Kidney capillary endothelial cell (primary cell): ENCODE measurements at places on chromosomes 4 and X.

GRCh38 chrX:7139202-7140081 lies 8.1 kb upstream of the STS start:
- DNase-seq: no peak

DNA sequence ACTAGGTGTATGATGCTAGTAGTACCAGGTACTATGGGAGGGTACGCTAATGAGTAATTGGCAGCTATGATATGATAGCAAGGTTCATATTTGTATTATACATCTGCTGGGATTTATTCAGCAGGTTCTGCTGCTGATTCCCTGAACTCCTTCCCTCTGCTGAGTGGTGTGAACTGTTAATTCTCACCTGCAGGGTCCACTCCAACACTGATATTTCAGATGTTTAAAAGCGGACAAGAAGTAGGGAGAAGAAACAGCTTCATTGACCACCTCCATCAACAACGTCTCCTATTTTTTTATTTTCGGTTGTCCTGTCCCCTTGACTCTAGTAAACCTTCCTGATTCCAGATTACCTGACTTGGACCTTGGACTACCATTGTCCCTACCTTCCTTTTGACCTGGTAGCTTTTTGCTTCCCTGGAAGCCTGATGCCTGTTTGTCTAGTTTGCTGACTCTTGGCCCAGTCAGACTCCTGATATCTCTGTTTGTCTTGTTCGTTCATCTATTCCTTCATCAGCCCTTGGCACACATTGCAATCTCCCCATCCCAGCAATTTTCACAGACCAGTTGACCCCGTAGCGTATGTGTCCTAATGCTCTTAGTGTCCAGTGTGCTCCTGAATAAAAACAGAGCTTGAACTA lies 34.0 kb upstream of the RNF128 start:
- no peak for DNase-seq

- no peak for DNase-seq
These were observed 177.8 kb upstream of the ATP6AP2 start for GRCh38 chrX:40402831-40403533.

- DNase-seq: no peak
These were observed 34.9 kb downstream of the SEL1L3 start for GRCh38 chr4:25827897-25828296.

DNA sequence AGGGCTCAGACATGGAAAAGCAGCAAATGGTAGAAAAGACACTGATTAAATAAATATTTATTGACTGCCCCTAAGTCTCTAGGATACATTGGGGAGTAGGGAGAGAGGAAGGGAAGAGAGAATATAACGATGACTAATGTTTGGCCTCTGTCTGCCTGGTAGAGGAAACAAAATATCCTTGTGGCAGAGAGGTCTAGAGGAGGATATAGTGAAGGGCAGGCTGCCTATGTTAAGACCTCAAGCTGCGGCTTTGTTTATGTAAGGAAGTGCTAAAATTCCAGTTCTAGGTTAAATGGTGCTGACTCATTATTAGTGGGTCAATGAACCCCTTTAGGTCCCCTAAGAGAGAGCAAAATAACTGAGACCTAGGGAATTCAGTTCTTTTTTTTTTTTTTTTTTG lies 427.3 kb upstream of the FTHL17 start:
- no peak for DNase-seq

DNA sequence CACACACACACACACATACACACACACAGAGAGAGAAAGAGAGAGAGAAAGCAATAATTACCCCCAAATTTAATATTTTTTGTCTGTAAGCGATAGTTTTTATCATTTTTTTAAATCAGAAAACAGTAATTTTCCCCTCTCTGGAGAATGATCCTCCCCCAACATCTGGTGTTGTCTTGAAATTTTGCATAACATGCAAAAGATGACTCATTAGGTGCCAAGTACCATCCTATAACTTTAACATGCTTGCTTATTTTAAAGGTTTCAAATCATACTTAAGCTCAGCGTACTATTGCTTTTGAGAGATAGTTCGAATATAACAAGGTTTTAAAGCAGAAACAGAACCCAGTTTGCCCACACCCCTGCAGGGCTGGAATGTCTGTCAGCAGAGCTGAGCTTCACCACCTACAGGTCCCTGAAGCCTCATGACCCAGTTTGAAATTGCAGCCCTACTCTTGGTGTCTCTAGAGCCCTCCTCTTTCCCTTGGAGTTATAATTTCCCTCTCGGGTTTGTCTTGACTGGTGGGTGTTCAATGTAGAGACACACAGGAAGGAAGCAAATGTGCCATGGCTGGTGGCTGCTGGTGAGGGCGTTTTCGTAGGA lies 175.0 kb upstream of the HS3ST1 start:
- DNase-seq: no peak

- DNase-seq: no peak
These were observed 9.3 kb downstream of the CNKSR2 start for GRCh38 chrX:21383546-21383945.

- DNase-seq: no peak
These were observed 12.7 kb downstream of the ADGRA3 start for GRCh38 chr4:22502895-22503814.

- no peak for DNase-seq
These were observed 82.0 kb downstream of the WWC2 start for GRCh38 chr4:183181081-183181480.

GRCh38 chrX:39592776-39593175 lies 505.0 kb downstream of the BCOR start:
- no peak for DNase-seq

- DNase-seq: no peak
These were observed 339.7 kb upstream of the VCX start for GRCh38 chrX:7503251-7503650.

DNA sequence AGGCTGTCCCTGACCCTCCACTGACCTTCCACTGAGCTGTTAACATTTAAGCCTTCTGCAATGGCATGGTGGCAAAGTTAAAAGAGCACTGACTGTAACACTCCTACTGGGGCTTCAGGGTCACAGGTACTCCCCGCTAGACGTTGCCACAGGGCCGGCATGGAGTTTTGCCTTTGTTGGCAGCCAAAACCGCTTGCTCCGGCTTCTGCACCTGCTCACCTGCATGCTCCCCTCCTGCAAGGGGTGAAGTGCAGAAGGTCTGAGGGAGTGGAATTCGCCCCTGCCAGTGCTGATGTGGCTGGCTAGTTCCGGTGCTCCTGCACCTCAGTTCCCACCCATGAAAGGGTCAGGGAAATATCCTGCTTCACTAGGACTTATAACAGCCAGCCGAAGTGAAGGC lies 571.4 kb downstream of the RAPGEF2 start:
- DNase-seq: no peak

GRCh38 chrX:155434906-155435743 lies 23.3 kb downstream of the F8A3 start:
- DNase-seq: no peak

- no peak for DNase-seq
These were observed at the start of gene ADGRG2 for GRCh38 chrX:19121898-19122640. Gene ADGRG2, minus strand, starts transcription at chrX:19122468. Its CDS starts 53,634 bp downstream, at chrX:19068834.

GRCh38 chr4:88040707-88041106 lies 33.3 kb downstream of the PKD2 start:
- DNase-seq: no peak

GRCh38 chr4:136329042-136329662 lies 1203.1 kb downstream of the PCDH18 start:
- no peak for DNase-seq

DNA sequence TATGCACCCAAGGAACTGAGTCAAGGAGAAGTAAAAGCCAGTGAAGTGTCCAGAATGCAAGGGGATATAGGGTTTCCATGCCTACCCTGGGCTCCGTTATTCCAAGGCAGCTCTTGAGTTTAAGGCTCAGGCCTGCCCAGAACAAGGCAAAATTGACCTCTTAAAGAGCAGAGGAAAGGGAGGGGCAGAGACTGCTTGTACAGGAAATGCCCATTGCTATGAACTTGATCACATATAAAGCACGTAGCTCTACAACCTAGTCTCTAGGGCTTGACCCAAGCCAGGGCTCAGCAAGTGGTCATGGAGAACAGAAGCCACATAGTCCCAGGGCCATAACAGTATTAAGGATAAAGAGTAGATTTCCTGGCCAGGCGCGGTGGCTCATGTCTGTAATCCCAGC lies 58.2 kb upstream of the MSN start:
- DNase-seq: no peak

GRCh38 chr4:130545171-130545570 lies 1449.2 kb downstream of the C4orf33 start:
- DNase-seq: no peak

DNA sequence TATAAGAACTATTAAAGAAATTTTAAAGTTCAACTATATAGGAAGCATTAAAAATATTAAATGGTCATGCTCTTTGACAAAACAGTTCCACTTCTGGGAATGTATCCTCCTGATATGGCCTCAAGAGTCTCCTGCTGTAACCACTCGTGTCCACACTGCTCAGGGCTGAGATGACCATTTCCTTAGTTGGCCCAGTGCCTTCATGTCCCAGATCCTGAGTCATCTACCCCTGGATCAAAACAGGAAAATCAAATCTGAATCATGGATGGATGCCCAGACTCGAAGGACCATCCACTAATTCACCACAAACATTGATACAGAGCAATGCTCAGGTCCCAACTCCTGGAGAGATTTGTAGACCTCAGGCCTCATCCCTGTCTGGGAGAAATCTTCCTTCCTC lies 44.7 kb downstream of the GPRASP3 start:
- DNase-seq: peak; percentile 63

DNA sequence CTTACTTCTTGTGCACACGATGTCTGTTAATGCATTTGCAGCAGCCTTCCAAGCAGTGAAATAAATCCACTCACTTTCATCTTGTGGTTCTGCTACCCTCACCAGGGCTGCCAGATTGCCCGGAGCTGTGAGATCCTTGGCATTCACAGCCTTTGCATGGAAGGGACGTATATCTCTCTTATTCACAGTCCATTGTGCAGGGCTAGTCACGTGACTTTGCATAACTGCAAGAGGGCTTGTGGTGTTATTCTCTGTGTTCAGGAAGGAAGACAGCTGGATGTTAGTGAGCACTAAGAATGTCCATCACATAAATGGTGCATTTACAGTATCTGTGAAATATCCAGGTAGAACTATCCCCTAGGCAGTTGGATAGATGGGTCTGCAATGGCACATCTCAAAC lies 96.5 kb upstream of the BEND4 start:
- DNase-seq: no peak

GRCh38 chrX:8864161-8864560 lies 63.0 kb upstream of the FAM9A start:
- no peak for DNase-seq

GRCh38 chrX:119477812-119478232 lies 9.6 kb downstream of the SLC25A5 start:
- no peak for DNase-seq

DNA sequence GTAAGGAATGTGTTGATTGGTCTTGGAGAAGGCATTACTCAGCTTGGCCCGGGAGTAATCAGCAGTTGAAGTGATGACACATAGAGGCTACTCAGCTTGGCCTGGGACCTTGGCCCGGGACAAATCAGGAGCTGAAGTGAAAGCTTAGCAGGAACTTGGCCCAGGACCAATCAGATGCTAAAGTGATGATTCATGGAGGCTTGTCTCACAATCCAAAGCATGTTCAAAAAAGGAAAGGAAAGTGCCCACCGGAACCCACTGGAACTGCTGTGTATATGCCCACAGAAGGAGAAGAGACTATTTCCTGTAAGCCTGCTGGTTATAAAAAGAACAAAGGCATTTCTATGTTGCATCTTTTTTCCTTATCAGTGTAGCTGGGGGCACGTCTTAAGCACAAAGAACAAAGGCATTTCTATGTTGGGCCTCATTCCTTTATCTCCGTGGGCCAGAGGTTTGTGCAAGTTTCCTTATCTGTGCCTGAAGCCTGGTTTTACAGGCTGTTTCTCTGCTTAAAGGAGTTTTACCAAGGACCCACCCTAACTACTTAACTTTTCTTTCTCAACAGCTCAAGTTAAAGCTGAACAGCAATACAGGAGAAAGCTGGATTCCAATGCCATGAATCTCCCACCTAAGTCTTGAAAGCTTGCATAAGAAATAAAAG lies 1176.7 kb downstream of the NLGN4X start:
- DNase-seq: peak; percentile 12

- no peak for DNase-seq
These were observed 13.5 kb downstream of the EFNB1 start for GRCh38 chrX:68842351-68842750.

DNA sequence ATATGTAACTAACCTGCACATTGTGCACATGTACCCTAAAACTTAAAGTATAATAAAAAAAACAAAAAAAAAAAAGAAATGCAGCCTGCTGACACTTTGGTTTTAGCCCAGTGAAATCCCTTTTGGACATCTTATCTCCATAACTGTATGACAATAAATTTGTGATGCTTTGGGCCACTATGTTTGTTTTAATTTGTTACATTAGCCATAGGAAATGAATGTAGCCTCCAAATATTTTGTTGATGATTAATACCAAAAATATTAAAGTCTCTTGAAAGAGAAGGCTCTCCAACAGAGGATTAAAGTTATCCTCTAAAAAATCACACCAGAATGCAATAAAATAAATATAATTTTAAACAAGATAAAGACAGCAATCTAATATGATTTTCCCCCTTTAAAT lies 852.7 kb upstream of the SLIT2 start:
- no peak for DNase-seq

DNA sequence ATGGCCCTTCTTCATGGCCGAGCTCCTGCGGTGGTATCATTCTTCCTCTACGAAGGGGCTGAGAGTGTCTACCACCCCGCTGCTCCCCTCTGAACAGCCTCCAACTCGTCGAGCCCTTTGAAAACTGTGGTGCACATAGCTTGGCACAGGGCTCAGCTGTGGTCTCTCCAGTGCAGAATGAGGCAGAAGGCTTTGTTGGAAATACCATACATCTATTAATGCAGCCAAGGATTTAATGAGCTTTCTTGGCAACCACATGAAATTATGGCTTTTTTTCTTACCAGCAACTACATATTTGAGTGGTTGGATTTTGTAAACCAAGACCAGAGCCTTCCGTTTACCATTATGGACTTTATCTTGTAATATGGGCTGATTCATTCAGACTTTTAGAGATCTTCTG lies 61.7 kb upstream of the CBR4 start:
- no peak for DNase-seq

DNA sequence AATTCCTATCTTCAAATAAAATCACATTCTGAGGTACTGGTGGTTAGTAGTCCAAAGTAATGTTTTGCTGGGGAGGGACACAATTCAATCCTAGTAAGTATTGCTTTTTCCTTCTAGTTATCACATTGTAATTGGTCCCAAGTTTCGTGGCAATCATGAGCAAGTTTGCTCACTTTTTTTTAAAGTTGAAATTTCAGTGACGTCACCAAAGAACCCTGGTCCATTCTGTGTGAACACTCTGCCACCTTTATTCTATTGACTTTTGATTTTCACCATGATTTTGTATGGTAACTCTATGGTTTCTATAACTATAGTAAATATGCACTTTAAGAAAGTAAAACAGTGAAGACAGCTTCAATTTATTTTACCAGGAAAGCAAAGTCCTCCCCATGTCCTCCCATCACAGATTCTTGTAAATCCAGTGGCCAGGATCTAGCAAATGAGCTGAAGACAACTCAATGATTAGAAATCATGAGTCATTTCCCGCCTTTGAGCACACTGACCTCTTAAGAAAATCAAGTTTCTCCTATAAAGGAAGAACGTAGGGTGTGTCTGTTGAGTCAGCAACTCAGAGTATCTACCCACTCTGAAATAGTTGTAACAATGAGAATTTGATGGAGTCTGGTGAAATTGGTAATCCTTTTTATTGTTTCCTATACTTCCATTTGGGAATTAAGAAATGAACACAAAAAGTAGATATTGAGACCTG lies 1306.6 kb upstream of the PABPC4L start:
- peak; percentile 51 for DNase-seq

- DNase-seq: no peak
These were observed 184.3 kb upstream of the TACR3 start for GRCh38 chr4:103904123-103904522.

- DNase-seq: no peak
These were observed 556 bp downstream of the ATP5ME start for GRCh38 chr4:673349-674091.

GRCh38 chr4:38856524-38857337 lies at the start of gene TLR6:
Gene TLR6, minus strand, starts transcription at chr4:38856817. Its CDS starts 27,344 bp downstream, at chr4:38829473.
- DNase-seq: peak; percentile 69
